ENCODE measurements at places on chromosomes 6 and 20.

DNA sequence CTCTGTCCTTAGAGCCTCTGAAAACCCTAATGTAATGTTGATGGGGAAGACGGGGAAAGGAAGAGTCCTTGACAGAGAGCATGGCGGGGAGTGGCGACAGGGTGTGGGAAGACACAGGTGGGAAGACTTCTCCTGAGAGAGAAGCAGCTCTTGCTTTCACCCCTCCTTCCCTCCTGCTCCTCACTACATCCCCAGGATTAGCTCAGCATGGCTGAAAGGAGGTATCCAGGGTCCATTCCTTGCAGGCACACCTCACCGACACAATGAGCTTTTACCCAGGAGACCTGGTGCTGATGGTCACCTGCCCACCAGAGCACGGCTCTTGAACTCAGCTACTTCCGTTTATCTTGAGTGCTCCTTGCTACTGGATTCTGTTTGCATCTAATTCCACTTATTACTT lies 469.3 kb downstream of the CDH26 start:
- DNase-seq, result no peak

GRCh38 chr6:107114926-107115694 lies at the start of gene BEND3:
Gene BEND3, minus strand, starts transcription at chr6:107115515. Its CDS starts 16,230 bp downstream, at chr6:107099285.
- no peak for DNase-seq

- DNase-seq, result peak; percentile 33
These were observed 4.4 kb downstream of the TRMT6 start for GRCh38 chr20:5945963-5946362.

GRCh38 chr20:41173161-41173721 lies 35.9 kb downstream of the PLCG1 start:
- DNase-seq, result peak; percentile 31

GRCh38 chr6:107401573-107401972 lies 57.8 kb downstream of the PDSS2 start:
- no peak for DNase-seq

- no peak for DNase-seq
These were observed 686.2 kb upstream of the SLC35B3 start for GRCh38 chr6:9121549-9121948.
